ENCODE measurements at places on chromosomes 6 and 20.

GRCh38 chr6:101018157-101018556 is 137.0 kb upstream of the ASCC3 start:
- no peak for DNase-seq

GRCh38 chr6:37607944-37608343 is 89.7 kb downstream of the MDGA1 start:
- peak; percentile 41 for DNase-seq

DNA sequence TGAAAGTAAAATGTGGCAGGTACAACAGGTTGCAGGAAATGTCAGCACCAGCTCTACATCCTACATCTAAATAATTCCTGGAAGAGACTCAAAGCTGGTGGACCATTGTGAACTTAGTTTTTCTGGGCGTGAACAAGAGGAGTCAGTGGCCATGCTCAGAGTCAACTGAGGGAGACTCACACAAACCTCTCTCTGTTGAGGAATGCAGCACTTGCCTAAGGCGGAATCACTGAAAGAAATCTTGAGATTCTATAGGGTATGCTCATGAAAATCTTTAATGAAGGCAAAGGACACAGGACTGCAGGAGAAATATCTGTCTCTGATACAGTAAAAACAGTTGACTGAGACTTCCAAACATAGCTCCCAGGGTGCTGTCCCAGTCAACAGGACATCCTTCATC is 22.5 kb downstream of the SLC17A4 start:
- DNase-seq: no peak

GRCh38 chr6:114342826-114343781 is at the start of gene HS3ST5:
Gene HS3ST5 (minus strand): TSS chr6:114343023. CDS start chr6:114062845, 280,178 bp downstream.
- no peak for DNase-seq

- DNase-seq: no peak
These were observed 110.1 kb downstream of the GPR63 start for GRCh38 chr6:96727144-96727543.

DNA sequence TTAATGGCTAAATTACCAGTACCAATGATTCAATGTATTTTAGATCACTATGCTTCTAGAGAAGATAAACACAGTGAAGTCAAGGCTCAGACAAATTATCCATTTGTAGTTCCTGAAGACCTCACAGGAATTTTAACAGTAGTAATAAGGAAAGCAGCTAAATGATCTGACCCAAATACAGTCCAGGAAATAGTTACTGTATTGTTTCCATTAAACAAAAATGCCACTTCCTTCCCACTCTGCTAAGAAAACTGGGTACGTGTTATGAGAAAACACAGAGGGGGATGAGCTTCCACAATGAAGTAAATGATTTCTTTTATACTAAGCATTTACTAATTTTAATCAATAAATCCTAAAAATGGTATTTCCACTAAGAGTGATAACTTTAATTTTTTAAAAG is 127.9 kb downstream of the CDK19 start:
- DNase-seq: no peak

Data from suppressor macrophage treated with lipopolysaccharide for 4 hours (primary cell).